ENCODE measurements at places on chromosomes 5 and 9.

DNA sequence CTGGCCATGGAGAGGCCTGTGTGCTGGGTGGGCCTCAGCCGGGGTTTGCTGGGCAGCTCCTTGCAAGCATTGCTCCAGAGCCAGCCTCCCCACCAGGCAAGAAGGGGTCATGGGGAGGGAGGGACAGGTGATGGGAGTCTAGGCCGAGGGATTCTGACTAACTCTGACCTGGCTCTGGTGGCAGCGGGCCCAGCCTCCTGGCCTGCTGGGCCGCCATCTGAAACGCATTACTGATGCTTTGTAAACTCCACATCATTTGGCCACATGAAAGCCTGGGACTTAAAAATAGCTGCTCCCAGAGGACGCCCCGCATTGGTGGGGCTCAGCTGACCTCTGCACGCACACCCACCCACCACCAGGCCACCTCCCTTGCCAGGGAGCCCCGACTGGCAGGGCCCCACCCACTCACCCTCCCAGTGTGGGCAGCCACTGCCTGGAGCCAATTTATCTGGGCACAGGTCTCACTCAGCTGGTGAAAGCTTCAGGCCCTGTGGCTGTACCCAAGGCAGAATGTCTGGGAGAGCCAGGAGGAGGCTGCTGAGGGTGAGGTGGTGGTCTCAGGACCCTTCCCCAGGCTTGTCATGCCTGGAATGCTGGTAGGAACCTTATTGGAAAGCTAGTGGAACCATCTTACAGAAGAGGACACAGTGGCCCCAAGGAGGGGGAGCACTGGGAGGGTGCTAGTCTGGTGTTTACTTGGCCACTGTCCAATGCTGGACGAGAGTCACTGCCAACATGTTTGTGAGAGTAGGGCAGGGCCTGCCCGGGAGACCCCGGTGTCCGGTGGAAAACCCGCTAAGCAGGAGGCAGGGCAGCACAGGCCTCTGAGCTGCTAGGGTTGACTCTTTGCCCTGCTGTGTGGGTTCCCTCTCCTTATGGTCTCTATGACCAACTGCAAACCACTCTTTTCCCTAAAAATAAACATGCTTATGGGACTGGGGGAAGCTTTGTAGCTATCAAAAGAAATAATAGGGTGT, 10.8 kb downstream of the TCF7 start:
- DNase-seq = peak; percentile 87

DNA sequence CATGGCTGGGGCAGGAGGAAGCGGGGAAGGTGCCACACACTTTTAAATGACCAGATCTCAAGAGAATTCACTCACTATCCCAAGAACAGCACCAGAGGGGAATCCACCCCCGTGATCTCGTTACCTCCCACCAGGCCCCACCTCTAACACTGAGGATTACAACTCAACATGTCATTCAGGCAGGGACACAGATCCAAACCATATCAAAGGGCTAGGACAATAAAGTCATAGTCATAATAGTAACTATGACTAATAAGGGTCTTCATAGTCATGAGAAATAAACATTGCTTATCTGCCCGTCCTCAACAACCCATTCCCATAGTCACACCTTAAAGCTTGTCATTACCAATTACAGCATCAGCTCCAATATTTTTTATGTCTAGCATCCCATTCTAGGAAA, 65.3 kb upstream of the SMC2 start:
- no peak for DNase-seq

DNA sequence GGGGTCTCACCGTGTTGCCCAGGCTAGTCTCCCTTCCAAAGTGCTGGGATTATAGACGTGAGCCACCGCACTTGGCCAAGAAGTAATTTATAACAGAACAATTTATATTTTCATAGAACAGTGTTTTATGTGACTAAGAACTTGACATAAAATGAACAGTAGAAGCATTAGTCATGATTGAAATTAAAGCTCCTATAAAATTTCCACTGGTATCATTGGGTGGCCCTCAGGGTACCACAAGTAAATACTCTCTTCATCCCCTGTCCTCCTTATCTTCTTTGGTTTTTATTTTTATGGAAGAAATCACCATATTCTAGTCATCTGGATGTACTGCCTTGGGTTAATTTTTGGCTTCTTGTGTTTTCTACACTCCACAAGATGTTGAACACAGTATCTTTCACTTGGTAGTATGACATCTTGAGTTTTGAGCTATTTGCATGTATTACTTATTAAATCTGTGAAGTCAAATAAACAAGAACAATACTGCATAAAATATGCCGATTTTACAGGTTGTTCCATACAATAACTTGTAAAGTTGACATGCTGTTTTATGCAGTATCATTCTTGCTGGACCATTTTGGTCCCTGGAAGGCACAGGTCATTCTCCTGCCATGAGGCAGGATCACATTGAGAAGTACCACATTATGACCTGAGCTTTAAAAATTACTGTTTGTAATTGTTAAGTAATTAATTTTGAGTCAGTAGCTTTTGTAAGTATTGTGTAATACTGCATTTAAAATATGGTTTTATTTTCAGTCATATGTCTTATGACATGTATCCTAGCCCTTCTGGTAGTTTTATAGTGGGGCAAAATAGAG, 24.4 kb downstream of the LMNB1 start:
- no peak for DNase-seq

DNA sequence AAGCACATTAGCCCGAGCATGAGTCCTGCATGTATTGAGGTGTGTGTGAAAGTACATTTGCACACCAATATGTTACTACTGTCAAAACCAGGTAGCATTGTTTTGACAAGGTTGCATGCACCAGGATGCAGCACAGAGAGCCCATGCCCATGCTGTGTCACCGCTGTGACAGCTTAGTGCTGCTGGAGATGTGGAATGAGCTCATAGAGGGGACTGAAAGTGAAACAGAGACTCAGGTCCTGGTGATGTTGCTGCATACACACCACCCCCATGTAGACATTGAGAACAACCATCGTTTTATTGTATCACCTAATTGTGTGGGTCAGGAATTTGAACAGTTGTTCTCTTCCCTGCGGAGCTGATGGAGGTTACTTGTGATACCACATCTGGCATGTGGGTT, 53.0 kb downstream of the GADD45G start:
- no peak for DNase-seq

DNA sequence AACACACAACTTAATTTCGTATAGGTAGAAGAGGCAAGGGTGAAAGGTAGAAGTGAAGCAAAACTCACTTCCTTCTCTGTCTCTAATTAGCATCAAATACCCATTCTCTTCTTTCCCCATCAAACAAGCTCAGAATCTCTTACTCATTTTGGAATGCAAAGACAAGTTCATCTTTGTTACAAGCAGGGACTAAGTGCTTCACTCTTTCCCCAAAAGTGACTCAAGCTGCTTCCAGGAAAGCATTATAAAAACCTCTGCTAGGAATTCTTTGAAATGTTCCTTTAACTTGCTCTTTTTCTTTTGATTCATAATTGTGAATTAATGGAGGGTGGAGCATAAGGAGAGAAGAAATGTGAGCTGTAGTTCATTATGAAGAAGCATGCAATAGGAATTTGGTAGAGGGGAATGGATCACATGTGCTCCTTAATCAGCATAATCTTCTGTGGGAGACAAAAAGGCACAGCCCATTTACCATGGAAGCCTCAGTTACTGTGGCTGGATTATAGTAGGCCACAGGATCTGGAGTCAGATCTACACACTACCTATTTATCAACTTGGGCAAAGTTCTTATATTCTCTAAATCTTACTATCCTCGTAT, 109.5 kb upstream of the DPYSL3 start:
- no peak for DNase-seq

GRCh38 chr9:131868766-131869165, 128.9 kb upstream of the RAPGEF1 start:
- DNase-seq = no peak

GRCh38 chr5:127206320-127207113, 84.1 kb upstream of the MEGF10 start:
- no peak for DNase-seq

- DNase-seq = no peak
Observed at GRCh38 chr9:126885131-126885641, 24.7 kb downstream of the ZBTB34 start.

DNA sequence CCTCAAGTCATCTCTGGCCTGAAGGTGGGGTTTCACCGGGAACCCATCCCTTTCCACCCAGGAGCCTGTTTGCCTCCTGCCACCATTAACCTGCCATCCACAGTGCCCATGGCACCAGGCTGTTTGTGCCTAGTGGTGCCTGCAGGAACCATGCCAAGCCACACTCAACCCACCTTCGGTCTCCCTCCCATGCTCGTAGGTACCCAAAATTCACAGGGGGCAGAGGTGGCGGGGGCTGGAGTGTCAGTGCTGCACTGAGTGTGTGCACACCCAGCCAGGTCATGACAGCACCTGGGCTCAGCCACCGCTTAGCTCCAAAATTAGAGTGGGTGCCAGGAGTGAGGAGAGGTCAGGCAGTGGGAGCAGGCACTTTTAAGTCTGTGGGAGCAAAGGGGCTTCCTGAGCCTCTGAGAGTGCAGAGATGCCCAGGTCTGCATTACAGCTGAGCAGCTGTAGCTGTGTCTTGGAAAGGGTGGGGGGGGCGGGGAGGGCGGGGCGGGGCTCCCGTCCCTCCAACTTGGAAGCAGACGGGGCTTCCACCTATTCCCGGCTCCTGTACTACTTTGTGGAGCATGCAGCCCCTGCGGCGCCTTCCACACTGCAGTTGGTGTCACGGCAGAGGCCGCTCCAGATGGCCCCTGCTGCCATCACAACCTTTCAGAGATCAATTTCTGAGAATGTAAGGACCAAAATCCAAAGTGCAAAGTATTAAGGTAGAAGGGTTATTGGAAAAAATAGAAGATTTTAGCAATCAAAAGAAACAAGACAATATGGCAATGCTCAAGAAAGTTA, 2396.8 kb upstream of the C9orf72 start:
- no peak for DNase-seq

DNA sequence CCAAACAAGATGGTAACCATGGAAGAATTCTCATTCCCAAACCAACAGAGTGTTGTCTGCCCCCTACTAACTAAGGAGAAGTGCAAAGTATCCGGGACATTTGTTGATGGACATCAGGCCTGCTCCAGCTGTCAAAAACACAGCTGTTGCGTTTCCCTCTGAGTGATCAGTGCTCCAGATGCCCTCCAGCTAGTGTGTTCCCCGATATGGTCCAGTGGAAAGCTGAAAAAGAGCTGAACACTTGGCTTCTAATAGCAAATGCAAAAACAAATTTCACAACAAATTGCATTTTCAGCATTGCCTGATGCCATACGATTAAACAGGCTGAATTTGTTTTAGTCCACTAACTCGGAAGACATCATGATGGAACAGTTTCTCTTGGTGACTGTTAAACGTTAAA, 1398.7 kb downstream of the PTPRD start:
- DNase-seq = no peak

DNA sequence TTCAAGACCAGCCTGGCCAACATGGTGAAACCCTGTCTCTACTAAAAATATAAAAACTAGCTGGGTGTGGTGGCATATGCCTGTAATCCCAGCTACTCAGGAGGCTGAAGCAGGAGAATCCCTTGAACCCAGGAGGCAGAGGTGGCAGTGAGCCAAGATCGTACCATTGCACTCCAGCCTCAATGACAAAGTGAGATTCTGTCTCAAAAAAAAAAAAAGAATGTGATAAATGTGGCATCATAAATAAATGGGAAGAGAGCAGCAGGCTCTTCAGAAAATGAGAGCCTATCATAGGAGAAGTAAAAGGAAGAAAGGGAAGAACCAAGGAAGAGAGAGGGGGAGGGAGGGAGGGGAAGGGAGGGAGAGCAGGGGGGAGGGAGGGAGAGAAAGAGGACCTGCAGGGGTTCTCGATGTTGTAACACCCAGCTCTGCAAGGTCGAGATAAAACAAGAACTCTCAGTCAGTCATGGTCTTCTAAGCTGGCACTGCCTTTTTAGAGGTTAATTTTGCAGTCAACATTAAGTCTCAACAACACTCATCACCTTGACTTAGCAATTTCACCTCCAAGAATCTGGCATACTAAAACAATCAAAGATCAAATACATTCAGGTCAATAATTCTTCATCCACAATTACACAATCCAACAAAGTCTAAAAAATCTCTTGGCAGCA, 68.7 kb upstream of the SIMC1 start:
- DNase-seq = no peak

GRCh38 chr5:55173687-55174230, 782 bp upstream of the CDC20B start:
- no peak for DNase-seq

- no peak for DNase-seq
Observed at GRCh38 chr5:147286296-147286695, 51.5 kb downstream of the STK32A start.

GRCh38 chr9:131608493-131609037, 63.2 kb downstream of the PRRT1B start:
- peak; percentile 55 for DNase-seq

DNA sequence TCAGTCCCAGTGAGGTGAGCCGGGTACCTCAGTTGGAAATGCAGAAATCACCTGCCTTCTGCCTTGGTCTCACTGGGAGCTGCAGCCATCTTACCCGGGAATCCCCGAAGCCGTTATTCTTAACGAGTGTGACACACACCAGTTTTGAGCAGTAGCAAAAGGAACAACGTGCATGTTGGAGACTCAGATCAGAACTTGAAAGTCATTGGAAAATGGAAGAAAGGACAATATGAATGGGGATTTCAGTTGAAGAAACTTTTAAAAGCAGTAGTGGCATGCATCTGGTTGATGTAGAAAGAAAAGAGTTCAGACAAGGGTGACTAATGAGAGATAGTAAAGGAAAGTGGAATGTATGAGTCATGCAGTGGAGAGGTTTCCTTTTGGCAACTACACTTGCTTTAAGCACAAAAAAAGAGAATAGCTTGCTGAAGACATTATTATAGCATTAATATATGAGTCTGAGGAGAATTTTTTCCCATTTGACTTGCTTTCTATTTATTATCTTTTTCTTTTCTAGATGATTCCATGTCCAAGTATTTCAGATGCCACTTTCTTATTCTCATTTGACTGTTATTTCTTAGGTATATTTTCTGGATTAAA, 44.4 kb upstream of the ANKDD1B start:
- DNase-seq = peak; percentile 84

- DNase-seq = no peak
Observed at GRCh38 chr9:12705738-12706391, 12.7 kb downstream of the TYRP1 start.

GRCh38 chr9:129451669-129452068, 169.2 kb downstream of the C9orf50 start:
- no peak for DNase-seq

GRCh38 chr9:76926324-76926741, 20.4 kb upstream of the PRUNE2 start:
- DNase-seq = peak; percentile 48

GRCh38 chr9:4654084-4654483, 8.0 kb upstream of the PLPP6 start:
- DNase-seq = no peak

GRCh38 chr9:121386442-121387175, 16.6 kb upstream of the STOM start:
- no peak for DNase-seq
